ENCODE measurements at places on chromosomes 2 and 18.

GRCh38 chr2:53694096-53694771, 73.4 kb upstream of the CHAC2 start:
- no peak for DNase-seq

- DNase-seq, result no peak
These were observed 26.2 kb upstream of the LRRTM1 start for GRCh38 chr2:80330527-80331450.

DNA sequence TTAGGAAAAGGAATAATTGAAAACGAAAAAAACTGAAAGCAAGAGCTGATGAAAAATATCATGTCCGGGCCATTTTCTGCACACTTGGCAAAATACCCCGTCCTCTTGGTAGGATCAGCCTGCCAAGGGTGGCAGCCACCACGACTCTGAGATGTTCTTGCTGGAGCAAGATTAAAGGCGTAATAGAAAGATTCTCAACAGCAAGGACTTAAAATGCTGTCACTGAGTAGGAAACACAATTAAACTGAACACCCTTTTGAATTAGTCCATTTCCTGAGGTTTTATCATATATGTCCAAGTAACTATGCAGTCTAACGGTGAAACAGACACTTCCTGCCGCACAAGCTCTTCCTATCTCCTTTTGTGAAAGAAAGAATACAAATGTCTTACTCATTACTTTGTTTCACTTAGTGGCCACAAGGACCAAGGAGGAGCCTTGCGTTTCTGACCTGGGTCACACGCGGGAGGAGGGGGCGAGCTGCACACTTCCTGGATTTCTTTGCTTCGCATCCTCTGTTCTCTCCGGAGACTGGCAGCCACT, 222.7 kb downstream of the PIEZO2 start:
- no peak for DNase-seq

GRCh38 chr2:239265681-239266433, 135.0 kb downstream of the HDAC4 start:
- DNase-seq, result no peak

- DNase-seq, result no peak
These were observed 167.6 kb upstream of the SOX11 start for GRCh38 chr2:5524551-5524950.

GRCh38 chr2:217092710-217093379, 233.0 kb upstream of the TNP1 start:
- no peak for DNase-seq

DNA sequence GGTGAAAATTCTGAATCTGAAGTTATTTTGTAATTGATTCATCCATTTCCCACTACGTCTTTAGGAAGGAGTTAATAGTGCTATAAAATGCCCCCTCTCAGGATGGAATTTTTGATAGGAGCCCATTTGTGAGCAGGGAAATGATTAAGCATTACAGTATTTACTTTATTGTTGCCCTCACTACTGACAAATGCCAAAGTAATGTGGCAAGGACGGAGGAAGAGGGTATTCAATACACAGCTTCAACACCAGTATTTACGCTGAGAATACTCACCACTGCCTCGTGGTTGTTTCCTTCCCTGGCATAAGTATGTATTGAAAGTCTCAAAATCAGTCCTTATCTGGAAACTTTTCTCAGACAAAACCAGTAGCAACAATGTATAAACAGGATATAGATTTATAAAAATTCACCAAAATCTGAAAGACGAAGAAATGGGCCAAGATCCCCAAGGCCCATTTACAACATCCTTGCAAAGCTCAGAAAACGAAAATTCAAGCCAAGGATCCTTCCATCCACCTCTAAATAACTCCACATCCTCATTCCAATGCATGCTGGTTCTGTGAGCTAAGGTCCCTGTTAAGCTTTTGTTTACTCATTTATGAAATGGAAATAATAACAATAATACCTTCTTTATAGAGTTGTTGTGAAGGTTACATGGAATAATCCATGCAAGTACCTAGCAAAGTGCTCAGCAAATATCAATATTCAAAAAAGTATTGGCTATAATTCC, 29.3 kb downstream of the FEZ2 start:
- DNase-seq, result no peak

GRCh38 chr18:67621049-67621713, 104.7 kb upstream of the DSEL start:
- DNase-seq, result no peak

DNA sequence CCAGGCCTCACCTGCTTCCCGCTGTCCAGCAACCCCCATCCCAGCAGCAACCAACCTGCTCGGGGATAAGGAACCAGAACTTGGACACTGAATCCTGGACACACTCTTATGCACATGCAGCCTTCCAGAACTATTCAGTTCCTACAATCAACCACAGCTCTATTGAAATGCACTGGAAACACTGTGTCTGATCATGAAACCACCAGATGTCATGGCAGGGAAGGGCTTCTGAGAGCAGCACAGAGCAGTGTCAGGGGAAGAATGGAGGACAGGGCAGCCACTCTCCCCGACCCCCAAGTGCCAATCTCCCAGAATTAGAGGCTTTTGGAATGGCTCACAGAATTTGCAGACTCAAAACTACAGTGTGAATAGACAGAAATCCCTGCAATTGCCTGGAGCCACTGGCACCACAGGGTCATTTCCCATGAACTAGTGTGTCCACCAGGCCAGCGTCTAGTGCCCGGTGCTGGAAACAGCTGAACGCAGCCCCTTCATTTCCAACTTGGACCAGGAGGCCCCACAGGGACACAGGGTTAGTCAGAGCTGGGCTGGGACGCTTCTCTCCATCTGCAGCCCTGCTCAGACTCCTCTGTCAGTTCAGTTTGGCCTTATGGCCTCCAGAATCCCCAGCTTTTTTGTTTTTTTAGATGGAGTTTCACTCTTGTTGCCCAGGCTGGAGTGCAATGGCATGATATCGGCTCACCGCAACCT, 25.5 kb downstream of the MRPL35 start:
- DNase-seq, result no peak

- no peak for DNase-seq
These were observed 95.3 kb upstream of the CAVIN2 start for GRCh38 chr2:191942090-191942738.

- DNase-seq, result no peak
These were observed 1.7 kb downstream of the MRPS9 start for GRCh38 chr2:105039559-105039958.

DNA sequence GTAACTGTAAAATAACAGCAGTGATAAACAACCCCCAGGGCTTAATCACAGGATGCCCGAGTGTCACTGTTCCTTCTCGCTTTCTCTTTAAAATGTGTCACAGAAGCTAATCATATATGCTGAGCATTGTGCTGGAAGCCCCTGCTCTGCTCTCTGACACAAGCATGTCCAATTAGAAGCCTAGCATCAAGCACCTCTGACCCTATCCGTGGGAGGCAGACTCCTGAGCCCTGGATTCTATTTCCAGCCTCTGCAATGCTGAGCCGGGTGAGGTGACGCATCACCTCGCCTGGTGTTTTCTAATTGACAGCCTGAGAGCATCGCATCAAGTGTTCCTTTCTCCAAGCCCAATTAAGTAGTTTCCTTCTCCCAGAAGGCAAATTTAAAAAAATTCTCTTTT, 19.7 kb upstream of the SCG2 start:
- DNase-seq, result no peak

- no peak for DNase-seq
These were observed 69.9 kb downstream of the TMEM247 start for GRCh38 chr2:46549166-46549844.

DNA sequence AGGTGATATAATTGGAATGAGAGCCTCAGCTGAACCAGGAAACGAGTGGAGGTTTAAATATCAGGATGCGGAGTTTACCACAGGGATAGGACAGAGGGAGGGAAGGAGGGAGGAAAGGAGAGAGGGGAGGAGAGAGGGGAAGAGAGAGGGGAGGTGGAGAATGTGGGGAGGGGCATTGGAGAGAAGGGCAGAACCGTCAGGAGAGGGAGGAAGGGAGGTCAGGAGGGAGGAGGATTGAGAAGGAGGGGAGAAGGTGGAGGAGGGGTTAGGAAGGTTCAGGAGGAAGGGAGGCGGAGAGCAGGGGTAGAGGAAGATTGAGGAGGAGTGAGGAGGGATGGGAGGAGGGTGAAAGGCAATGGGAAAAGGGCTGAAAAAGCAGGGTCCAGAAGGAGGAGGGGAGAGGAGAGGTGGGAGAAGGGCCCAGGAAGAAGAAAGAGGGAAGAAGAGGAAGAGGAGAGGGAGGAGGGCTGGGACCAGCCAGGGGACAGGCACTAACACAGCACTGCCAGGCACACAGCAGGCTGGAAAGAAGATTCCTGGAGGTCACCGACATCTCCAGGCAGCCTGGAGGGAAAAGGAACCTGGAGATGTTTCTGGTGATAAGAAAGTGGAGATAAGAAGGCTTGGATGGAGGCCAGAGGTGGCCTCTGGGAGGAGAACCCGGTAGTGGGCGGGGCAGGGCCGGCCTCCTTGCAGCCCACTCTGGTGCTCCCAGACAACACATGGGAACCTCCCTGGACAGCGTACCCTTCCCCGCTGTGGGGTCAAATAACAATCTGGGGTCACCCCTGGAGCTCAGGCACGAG, 176.7 kb upstream of the SMAD2 start:
- no peak for DNase-seq

DNA sequence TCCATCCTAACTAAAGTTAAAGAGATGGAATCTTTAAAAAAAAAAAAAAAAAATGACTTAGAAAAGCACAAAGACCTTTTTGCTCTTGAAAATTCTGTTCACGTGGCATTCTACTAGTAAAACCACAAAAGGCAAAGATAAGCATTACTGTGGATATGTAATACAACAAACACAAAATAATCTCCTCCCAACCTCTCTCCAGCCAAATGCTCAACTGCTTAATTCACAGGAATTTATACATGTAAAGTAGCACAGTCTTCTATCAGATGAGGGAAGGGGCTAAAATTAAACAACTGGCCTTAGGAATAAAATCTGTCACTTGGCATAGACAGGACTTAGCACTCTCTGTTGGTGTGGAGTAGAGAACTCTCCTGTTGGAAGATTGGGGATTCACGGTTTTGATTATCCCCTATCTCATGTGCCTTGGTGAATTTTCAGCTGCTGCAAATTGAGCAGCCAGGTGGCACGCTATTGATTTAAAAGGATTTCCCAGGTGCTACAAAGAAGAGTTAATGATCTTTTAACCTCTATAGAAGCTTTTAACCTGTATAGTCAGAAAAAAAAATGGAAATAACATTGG, 57.4 kb downstream of the ATIC start:
- DNase-seq, result no peak

DNA sequence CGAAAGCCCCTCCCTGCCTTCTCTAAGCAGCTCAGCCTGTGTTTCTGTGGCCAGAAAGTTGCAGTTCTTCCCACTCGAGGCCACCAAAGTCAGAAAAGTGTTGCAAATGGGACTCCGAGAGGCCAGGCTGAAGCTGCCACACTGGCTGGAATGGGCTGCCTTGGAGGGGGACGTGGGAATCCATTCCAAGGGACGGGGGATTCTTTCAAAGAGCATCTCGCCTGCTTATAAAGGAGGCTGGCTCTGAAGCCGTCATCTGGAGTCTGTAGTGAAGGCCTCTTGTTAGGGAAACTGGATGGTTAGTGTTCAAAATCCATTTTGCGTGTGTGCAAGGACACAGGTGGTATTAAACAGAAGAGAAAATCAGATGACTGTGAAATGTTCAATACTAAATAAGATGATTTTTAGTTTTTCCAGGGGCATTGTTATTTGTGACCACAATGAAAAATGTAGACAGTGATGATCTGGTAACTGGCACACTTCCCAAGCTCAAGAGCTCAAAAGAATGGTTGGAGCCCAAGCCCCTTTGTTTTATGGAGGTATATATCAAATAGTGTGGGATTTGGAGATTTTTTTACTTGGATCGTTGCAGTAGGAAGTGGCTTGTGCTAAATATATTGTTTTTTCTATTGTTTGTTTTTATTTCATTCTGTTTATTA, 782 bp downstream of the FAM228B start:
- no peak for DNase-seq

DNA sequence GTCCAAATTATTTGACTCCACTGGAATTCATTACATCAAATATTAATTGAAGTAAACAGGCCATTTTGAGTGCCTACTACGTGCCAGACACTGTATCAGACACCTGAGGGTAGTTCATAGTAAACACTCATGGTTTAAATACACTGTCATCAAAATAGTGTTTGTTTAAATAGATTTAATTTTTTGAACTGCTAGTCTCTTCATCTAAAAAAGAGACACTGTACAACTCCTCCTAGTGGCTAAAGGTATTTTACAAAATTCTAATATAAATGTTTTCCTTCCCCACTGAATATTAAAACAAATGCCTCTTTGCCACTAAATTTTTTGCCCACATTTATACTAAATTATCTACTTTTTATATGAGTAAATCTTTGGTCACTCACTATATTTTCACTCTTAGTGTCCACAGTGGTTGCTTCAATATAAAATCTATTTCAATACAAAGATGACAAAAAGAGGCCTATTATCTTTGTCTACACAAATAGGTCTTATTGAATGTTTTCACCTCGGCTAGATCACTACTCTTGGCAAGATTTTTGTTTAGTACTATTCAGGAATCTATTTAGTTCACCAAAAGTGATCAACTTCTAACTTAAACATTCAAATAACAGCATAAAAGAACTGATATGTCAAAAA, 122.1 kb downstream of the TMEM247 start:
- no peak for DNase-seq

GRCh38 chr2:650343-651310, 26.6 kb downstream of the TMEM18 start:
- DNase-seq, result no peak

GRCh38 chr18:62588217-62588616, 65.4 kb downstream of the ZCCHC2 start:
- DNase-seq, result no peak

DNA sequence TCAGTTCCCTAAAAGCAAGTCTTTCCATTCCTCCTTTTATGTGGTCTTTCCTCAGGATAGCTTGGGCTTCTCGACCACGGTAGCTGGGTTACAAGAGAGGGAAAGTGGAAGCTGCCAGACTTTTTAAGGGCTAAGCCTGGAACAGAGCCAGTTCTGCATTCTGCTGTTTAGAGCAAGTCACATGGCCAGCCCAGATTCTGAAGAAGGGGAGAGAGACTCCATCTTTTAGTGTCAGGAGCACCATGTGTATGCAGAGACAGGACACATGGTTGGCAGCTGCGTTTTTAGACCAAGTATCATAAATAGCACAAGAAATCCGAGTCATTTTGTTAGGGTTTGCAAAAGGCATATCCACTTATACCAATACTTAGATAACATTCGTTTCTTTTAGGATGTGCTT, 4.7 kb downstream of the HMSD start:
- DNase-seq, result no peak

- DNase-seq, result no peak
These were observed 1.5 kb downstream of the UCN start for GRCh38 chr2:27306573-27307286.

DNA sequence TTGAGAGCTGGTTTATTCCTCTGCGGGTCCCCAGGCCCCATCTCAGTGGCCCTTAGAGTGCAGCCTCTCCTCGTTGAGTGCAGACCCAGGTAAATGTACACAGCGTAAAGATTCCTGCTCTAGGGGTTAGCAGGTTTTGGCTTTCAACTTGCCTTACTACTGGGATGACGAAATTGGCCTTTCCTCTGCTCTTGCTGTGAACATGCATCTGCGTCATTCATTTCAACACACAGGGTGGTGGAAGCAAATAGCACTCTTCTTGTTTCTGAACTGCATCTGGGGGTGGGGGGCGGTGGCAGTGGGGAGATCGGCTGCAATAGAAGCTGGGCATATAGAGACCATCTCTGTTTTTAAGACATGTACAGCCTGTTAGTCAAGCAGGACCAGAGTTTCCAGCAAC, 16.5 kb upstream of the SLC16A14 start:
- no peak for DNase-seq

- peak; percentile 98 for DNase-seq
These were observed 664 bp upstream of the IMPA2 start for GRCh38 chr18:11980494-11981191.

GRCh38 chr2:149038442-149039212, at the start of gene LYPD6B:
TSS of gene LYPD6B (plus strand) at chr2:149038699. CDS start at chr2:149130949, 92,250 bp downstream.
- DNase-seq, result no peak

GRCh38 chr2:65130664-65131175, 814 bp upstream of the RAB1A start:
- DNase-seq, result no peak
